ENCODE measurements at places on chromosomes 2 and 18.

GRCh38 chr2:29495068-29495467, 379.9 kb downstream of the CLIP4 start:
- no peak for DNase-seq

DNA sequence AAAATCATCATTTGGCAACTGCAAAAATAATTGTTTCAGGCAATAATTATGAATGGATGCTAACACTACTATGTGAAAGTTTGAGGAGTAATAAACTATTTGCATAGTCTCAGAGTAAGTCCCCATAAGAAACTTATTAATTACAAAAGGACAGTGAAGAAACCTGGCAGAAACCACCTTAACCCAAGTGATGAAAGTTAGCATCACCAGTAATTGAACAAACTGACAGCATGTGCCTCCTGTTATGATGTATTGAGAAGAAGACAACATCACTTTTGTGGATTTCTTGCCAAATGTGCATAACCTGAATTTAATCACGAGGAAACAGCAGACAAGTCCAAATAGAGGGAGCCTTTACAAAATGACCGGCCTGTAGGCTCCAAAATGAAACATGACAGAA, 183.3 kb upstream of the SP5 start:
- DNase-seq = no peak

- no peak for DNase-seq
Measured at GRCh38 chr2:178819992-178820391, 12.8 kb upstream of the TTN start.

GRCh38 chr2:25955869-25956535, 26.3 kb downstream of the KIF3C start:
- no peak for DNase-seq
